ENCODE measurements at places on chromosomes 7 and 10.

GRCh38 chr10:104002911-104003310 is 36.0 kb downstream of the SLK start:
- no peak for DNase-seq

DNA sequence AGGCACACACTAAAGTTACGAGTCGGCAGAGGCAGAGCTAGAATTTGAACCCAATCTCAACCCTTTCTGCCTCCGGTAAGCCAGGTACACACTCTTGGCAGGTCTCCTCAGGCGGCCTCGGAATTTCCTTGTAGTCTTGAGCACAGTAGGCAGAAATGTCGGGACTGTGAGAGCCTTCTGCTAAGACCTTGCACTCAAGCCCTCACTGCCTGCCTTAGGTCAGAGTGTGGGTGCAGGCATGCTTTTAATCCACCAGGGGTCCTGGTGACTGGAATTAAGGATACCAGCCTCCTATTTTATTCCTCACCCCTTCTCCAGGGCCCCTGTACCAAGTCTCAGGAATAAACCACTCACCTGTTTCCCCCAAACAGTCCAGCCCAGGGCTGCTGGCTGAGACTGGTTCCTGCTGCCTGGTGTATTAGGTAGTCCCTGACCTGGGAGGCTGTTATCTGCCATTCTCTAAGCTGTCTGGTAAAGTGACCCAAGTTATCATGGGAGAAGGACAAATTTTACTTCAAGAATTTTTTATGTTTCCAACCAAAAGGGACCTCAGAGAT is 855 bp downstream of the ATP6V1F start:
- DNase-seq = peak; percentile 70

- peak; percentile 1 for DNase-seq
These were observed 957.2 kb upstream of the GHITM start for GRCh38 chr10:83182076-83182475.

DNA sequence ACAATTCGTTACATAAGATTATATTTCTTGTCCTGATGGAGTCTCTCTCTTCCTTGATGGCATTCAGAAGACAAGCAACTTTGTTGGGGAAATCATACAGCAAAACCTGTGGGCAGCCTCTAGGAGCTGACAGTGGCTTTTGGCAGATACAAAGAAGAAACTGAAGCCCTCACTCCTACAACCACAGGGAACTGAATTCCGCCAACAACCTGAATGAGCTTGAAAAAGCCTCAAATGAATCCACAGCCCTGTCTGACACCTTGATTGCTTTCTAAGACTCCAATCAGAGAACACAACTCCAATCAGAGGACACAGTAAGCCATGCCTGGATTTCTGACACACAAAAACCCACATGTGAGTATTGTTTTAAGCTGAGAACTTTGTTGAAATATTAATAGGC is 576.8 kb upstream of the LRRTM3 start:
- DNase-seq = no peak

DNA sequence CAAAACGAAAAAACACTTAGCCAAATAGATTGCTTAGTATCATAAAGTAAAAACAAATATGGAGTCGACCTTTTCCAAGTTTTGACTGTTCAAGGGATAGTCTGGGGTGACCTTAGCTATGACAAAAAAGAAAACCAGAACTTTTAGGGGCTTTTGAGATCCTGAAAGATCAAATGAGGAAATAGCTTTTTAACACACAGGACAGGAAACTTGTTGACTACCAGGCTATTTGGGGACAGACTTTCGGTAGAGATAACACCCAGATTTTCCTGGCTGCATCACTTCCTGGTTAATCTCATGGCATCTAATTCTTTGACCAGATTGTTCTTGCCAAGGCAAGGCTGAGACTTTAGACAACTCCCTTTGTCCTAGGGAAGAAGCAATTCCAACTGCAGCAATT is 34.5 kb upstream of the EGR2 start:
- no peak for DNase-seq

- no peak for DNase-seq
These were observed 44.4 kb upstream of the KLF6 start for GRCh38 chr10:3829156-3830050.
